ENCODE measurements at places on chromosomes 4 and X.

- no peak for DNase-seq
Observed at GRCh38 chr4:185693548-185694215, 118.3 kb downstream of the SORBS2 start.

GRCh38 chr4:78022517-78022916 is 34.6 kb upstream of the FRAS1 start:
- DNase-seq, result no peak

GRCh38 chrX:28487818-28488217 is 99.4 kb upstream of the IL1RAPL1 start:
- no peak for DNase-seq

- no peak for DNase-seq
Observed at GRCh38 chr4:56197387-56197786, 189.9 kb downstream of the AASDH start.

GRCh38 chr4:7716010-7716721 is 223.5 kb downstream of the AFAP1 start:
- DNase-seq, result no peak

DNA sequence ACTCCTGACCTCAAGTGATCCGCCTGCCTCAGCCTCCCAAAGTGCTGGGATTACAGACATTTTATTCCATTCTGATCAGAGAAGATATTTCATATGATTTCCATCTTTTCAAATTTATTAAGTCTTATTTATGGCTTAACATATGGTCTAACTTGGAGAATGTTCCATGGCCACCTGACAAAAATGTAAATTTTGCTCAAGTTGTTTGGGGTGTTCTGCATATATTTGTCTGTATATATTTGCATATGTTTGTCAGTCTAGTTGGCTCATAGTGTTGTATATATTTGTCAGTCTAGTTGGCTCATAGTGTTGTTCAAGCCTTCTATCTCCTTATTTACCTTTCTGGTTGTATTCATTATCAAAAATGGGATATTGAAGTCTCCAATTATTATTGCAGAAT is 16.2 kb upstream of the ATRX start:
- no peak for DNase-seq

DNA sequence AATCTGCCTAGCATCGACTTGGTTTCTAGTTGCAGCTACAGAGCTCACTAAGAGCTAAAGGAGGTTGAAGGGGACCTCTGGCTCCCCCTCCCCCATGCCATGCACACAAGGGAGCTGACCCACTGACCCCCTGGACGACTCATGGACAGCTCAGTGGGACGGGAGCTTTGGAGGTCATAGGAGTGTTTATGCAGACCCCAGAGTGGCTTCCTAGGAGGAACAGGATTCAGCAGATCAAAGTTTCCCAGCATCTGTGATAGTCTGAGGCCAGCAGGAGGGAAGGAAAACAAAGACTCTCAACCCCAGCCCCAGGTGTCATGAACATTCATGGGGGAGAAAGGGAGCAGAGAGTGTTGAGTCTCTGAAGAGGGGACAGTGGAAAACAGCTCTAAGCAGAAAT is 104.4 kb downstream of the ARSF start:
- DNase-seq, result no peak

GRCh38 chr4:139622901-139623381 is 42.7 kb upstream of the MGST2 start:
- no peak for DNase-seq

DNA sequence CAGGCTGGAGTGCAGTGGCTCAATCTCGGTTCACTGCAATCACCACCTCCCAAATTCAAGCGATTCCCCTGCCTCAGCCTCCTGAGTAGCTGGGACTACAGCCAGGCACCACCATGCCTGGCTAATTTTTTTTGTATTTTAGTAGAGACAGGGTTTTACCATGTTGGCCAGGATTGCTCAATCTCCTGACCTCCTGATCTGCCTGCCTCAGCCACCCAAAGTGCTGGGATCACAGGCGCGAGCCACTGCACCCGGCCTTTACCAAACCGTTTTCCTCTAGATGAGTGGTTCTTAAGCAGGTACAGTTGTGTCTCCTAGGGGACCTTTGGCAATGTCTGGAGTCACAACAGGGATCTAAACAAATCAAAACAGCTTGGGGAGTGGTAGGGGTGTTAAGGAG is 11.6 kb downstream of the AMELX start:
- DNase-seq, result no peak

DNA sequence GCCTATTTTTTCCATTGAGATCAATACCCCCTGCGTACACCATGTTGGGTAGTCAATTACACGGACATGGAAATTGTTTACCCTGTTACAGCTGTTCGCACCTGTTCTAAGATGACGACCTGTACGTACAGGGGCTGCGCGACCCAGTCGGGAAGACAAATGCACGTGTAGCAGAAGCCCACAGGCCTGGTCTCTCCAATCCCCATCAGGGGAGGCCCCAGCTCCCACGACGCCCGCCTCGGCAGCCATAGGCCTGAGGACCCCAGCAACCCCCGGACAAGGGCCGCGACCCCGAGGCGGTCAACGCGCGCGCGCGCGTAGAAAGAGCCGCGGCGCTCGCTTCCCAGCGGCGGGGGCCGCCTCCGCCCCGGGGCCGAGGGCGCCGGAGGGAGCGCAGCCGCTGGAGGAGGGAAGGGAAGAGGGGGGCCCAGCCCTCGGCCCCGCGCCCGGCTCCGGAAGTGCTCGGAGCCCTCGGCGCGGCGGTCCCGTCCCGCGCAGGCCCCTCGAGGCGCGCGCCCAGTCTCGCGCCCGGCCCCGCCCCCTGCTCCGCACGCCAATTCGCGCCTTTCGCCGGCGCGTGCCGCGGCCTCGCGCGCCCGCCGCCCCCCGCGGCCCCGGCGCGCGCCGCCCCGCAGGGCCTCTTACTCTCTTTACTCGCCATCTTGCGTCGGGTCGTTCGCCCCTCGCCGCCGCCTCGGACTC is 618 bp downstream of the RBBP7 start:
- no peak for DNase-seq

DNA sequence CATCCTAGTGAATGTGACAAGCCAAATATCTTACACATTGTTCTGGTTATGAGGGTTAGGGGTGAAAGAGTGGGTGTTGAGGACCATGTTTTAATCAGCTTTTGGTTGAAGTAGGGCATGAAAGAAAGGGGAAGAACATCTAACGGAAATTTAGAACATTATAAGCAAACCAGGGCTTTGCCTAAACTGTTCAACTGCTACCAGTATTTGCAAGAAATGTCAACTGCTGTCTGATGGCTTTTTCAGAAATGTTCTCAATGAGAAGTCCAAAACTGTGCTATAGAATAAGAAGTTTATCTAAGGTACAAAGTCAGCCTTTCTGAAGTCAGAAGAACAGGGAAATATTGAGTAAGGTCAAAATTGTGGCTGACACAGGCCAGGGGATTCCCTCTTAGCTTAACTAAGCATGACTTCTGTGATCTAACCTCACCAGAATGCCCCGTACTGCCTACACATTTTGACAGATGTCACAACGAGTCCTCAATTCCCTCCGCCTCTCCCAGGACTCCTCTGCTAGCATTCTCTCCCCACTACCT is 67.1 kb downstream of the DTHD1 start:
- DNase-seq, result no peak

DNA sequence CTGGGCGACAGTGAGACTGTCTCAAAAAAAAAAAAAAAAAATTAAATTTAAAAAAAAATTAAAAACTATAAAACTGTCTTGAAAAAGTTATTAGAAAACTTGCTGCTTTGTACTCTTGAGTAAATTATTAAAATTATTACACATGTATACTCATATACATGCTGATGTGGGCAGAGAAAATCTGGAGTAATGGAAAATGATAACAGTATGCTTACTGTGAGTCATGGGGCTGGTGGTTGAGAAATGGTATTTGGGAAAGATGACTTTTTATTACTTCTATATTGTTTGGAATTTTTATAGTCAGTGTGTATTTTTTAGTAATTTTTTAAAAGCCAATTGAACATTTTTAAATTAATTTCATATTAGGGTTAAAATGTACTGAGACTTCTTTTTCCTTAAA is 7.5 kb downstream of the YY2 start:
- DNase-seq, result no peak

- no peak for DNase-seq
Observed at GRCh38 chr4:119149110-119149509, 13.5 kb downstream of the MYOZ2 start.

- DNase-seq, result no peak
Observed at GRCh38 chr4:25031077-25031621, 403 bp upstream of the LGI2 start.

DNA sequence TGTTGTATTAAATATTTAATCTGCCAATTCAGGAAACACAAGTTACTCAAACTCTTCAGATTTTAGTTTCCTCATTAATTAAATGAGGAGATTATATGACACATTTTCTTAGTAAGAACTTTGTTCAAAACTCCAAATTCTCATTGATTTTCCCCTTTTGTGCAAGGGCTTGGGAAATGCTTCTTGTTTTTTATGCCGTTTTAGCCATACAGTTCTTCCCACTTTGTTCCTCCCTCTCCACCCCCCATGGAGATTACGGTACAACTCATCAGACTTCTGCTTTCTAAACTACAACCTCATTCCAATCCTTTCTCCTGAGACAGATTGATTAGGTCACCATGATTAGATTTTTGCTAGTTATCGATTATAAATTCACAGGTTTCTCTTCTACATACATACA is 10.9 kb upstream of the BBS7 start:
- DNase-seq, result no peak

DNA sequence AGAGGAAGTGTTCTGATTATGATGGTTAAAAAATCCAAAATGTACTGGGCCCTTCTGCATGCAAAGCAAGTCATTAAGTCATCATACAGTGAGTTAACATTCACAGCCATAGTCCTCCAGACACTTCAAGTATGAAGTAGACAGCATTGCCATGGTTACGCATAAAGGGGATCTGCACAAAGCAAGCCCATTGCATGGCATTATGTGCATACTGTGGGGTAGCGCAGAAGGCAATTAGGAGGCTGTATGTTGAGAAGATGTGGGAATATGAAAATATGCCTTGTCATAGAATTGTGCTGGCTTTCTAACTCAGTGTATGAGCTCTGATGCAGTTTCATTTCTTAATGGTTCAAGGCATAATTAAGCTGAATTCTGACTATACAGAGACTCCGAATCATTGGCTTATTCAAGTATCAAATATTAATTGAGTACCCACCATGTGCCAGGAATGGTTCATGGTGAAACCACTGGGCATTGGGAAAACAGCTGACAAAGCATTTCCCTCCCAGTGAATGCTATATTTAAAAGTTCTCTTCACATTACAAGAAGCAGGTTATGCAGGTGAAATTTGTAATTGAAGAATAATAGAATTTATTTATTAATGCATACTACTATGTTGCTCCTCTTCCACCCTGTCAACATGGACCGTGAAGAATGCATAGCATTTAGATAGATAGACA is 588.9 kb downstream of the ZNF674 start:
- no peak for DNase-seq

DNA sequence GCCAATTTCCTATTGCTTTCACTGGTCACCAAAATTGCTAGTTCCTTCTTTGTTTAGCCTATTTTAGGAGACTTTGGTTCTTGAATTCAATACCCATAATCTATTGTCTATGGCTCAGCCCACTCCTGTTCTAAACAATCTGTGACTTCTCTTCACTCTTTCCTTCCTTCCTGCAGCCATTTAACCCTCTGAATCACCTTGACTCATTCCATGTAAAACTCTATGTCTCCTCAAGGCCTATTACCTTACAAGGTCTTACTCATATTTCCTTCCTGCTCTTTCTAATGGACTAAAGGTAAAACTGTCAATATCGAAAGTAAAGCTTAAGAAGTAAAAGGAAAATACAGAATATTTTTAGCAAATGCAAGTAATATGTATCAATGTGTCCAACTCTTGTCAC is 301.6 kb downstream of the ARHGAP24 start:
- DNase-seq, result no peak

DNA sequence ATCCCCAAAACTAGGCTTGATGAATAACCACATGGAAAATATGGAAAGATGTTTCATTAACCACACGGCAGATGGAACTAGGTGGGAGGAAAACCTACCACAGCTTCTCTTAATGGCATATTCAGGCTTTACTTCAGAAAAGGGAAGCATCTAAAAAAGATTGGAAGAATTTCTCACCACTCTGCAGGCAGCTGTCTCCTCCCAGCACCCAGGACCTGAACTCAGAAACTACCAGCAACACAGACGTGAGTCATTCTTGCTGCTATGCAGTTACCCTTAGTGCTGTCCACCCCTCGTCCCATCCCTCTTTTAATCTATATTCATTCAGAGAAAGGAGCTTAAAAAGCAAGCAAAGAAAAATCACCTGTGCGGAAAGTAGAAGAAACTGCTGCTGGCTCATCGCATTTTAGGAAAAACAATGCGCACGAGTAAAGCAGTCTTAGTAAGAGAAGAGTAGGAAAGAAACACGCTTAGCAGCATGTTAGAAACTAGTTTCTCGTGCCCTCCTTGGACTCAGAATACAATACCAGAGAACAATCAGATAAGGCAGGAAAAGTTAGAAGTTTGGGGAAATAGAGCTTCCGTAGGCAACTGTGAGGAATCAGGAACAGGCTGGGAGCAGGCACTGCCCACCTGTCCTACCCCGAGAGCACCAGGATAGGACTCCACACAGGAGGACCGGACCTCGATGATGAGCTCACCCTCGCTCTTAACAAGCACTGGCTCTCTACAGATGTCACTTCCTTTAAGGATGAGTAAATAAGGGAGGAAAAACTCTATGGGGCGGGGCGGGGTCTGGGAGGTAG is 48.1 kb upstream of the ENPP6 start:
- DNase-seq, result no peak

DNA sequence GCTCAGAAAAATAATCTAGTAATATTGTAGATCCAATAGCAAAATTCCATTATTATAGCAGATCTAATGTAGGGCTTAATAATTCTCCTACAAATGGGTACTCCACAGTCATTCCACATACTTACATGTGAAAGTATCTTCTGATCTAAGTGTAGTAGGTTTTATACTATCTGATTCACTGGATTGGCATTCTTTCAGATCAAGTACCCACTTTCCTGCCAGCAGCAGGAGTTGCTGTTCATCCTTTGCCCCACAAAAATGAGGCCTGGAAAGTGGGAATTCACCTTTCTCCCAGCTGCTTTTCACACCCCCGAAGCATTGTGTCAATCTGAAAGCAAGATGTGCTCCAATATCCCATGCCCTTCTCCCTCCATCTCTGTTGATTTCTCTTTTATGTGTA is 77.1 kb upstream of the RXFP1 start:
- no peak for DNase-seq

- no peak for DNase-seq
Observed at GRCh38 chr4:79913581-79913980, 159.4 kb downstream of the ANTXR2 start.

DNA sequence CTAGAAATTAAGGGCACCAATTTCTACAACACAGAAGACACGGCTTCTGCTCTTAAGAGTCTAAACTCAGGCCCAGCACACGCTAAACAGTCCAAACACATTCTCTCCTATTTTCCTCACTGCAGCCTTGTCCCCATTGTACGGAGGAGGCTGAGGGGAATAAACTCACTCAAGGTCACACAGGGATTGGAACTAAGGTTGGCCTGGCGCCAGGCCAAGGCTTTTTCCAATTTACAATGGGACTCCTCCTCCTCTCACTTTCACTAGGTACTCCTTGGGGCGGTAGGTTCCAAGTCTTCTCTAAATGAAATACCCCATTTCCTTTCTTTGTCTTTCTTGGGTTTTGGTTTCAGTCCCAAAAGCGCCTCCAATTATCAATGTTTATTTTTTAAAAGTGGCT is 48.7 kb upstream of the CRMP1 start:
- DNase-seq, result no peak
